Germinal center (tissue), 1 donor: ENCODE measurements at places on chromosomes 6 and 20.

- no peak for DNase-seq
Measured at GRCh38 chr6:100663219-100663863, 198.6 kb upstream of the SIM1 start.

GRCh38 chr6:129516787-129517186, 193.2 kb downstream of the ARHGAP18 start:
- DNase-seq: no peak

- no peak for DNase-seq
Measured at GRCh38 chr20:37948956-37949355, 46.0 kb downstream of the VSTM2L start.

GRCh38 chr20:62362590-62362940, 4.5 kb downstream of the LAMA5 start:
- no peak for DNase-seq

DNA sequence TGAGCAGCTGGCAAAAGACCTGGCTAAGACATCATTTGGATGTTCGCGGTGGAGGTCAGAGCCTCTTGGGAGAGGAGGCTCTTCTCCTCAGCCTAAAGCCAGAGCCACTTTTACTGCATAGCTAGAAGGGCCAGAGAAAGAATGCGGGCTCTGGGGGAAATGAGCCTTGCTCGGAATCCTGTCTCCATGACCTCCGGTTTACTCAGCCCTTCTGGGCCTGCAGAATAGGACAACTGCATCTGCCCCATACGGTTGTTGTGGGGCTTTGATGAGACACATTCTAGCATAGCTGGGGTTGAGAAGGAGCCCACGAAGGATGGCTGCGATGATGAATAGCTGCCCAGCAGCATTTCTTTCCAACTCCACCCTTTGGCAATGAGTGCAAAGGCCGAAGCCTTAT, 115.0 kb upstream of the SLC22A23 start:
- no peak for DNase-seq
